Ovary (tissue), 10 donors: ENCODE measurements at places on chromosomes 4 and X. TPM values are rescaled to one million over a fixed set of nuclear protein-coding genes. Genes with fewer than 3 reads are reported as not detected.

DNA sequence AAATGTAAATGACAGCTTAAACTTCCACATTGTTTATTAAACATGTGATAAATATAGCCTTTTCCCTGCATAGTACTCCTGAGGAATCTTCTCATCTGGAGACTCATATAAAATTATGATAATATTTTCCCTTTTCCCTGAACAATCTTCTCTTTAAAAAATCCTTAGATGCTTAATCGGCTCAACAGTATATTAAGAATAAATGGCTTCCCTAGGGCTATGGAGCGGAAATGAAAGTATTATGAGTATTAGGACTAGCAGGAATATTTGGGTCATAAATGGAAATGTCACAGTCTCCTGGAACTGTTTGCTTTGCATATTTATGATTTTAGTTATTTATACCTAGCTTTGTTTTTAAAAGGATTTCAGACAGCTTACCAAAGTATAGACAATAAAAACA lies 200.7 kb upstream of the PDE5A start:
- no peak for DNase-seq

The CXCL8 gene
- 6.6 TPM for polyA plus RNA-seq

DNA sequence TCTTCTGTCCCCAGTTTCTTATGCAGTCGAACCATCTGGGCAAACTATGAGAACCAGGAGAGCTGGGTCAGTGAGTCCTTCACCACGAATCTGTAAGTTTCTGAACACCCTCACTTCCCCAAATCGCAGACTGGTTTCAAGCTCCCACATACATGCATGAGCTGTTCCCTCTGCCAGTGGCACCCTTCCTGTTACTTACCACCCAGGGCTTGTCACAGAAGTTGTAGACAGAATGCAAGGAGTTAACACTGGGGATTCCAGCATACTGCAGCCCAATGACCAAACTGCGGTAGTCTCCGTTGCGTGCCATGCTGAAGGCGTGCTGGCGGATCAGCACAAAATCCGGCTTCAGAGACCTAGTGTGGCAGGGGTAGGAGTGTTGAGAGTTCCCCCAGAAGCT lies 14.6 kb downstream of the SYN1 start:
- DNase-seq, result no peak

The OPN1MW2 gene
- polyA plus RNA-seq, result not detected

DNA sequence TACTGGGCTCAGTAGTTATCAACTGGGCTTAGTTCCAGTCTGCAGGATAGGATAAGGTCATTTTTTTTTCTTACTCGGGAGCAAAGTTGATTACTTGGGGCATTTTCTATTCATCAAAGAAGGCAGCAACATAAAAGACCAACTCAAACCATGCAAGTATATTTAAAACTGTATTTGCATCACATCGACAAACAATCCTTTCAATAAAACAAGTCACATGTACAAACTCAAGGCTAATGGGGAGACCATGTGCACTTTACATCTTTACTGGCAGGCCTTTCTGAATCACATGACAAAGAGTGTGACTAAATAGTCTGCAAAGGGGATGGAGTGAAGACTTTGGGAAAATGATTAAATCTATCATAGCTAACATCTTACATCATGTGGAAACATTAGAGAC lies 610.4 kb upstream of the BOD1L1 start:
- DNase-seq, result no peak

DNA sequence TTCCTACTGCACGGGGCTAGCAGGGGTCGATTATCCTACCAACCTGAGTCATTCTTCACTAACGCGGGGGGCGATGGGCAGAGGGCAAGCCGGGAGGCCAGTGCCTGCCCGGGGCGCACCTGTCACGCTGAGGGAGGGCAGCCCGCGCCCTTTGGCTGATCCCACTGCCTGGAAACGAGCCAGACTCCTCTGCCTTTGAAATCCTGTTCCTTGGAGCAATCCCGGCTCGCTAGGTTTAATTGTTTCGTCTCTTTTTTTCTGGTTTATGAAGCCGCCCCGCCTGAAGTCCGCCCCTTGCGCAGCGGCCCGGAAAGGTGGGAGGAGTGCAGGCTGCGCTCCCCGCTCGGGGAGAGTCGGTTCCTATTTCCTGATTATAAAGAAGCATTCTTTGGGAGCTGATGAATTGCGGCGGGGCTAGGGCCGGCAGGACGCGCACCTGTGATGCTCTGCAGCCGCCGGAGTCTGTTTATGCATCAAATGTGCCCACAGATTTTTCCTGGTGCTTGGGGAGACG lies 484.2 kb downstream of the BCOR start:
- peak; percentile 68 for DNase-seq

The HTRA3 gene
- 163 TPM for polyA plus RNA-seq

DNA sequence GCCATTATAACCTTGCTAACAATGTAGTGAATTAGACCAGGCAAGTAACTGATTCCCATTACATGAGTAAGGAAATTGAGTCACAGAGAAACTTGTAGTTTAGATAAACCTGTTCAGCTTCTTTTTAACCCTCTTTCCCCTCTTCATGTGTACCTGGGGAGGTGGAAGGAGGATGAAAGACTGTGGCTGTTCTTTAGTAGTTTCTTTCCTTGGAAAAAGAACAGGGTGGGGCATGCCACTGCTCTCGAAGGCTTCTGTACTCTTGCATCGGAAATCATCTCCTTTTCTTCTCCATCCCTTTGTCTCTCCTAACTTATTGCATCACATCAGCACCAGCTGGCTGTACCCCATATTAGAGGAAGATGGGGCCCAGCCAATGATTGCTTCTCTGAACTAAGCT lies 171.4 kb downstream of the PPARGC1A start:
- DNase-seq, result no peak

DNA sequence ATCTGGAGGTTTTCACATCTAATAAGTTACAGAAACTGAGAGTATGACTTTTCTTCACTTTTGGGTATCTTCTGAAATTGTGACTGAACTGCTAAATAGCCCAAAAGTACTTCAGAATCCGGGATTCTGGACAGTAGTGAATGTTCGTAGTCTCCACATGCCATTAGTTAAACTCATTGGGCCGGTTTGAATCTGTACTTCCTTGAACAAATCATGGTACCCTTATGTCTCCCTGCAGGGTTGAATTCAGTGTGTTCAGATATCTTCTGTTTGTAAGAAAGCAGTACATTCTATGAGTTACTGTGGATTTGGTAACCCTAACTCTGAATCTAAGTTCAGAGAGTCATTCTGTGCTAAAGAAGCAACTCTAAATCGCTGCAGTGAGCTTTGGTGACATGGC lies 33.6 kb downstream of the FAM193A start:
- no peak for DNase-seq

- no peak for DNase-seq
These were observed 6.3 kb downstream of the FMR1 start for GRCh38 chrX:147917700-147918695.

GRCh38 chrX:57137501-57137900 lies 304 bp upstream of the SPIN2A start:
- no peak for DNase-seq

The NSUN7 gene
- 2.0 TPM for polyA plus RNA-seq

DNA sequence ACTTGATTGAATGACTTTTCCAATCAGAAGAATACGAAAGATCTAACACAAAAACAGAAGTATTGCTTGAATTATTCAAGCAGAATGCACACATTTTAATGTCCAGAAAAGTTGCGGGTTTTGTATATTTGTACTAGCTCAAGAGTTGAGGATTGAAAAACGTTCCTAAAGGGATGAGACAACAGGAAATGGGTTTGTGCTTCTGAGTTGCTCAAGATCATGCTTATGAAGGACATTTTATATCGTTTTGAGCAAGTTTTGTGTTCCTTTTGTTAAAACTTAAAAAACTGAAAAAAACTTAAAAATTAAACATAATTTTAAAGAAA lies 353 bp upstream of the SMIM10 start:
- DNase-seq, result no peak

DNA sequence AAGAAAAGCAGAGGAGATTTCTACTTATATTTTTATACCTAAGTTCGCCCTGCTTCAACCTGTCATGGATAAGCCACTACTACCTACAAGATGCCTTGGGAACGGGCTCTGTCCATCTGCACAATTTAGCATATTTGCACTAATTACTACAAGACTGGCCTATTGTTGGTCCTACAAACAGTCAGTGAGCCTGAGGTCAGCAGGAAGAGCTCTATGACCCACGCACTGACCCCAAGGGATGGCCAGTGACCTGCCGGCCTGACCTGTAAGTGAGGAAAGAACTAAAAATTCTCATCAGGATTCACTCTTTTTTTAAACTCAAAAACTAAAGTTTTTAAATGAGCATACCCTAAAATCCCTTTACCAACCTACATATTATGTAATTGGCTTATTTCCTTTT lies 142.0 kb downstream of the COL25A1 start:
- no peak for DNase-seq

DNA sequence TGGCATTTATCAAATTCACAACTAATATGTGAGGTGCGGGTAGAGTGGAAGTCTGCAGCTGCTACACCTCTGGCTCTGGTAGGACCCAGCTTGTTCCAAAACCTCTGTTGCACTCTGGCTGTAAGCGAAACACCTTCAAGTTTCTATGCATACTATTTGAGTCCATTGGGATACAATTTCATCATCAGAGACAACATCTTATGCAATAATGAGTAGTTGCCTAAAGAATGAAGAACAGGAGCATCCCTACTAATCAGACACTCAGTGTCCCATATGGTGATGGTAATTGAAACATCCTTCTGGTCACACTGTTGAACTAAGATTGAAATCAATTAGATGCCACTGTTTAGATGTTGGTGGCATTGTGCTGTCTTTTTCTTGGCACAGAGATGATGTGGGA lies 178.4 kb downstream of the MGST2 start:
- DNase-seq, result no peak

DNA sequence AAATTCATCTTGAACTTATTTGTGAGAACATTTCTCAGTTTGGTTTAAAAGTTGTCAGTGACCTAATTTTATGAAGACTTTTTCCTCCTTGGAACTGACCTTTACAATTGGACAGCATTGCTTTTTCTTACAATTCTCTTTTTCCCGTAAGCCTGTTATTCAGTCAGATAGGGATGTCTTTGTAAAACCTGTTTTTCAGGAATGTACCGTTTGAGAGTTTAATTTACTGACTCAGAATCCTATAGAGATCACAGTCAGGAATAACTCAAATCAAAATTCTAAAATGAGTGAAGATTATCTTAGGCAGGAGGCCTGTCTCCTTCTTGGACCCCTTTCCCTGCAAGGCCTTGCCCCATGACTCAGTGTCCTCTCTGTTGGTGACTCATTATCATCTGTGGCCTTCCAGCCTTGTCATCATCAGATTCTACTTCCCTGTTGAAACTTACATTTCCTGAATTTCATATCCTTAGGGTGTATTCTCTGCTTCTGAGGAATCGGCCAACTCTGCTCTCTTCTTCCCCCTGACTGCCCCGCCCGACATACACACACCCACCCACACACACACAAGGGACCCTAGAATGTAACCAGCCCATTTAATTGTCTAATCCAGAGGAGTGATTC lies 99.8 kb downstream of the ARHGAP10 start:
- peak; percentile 57 for DNase-seq

The GAGE13 gene
- not detected for polyA plus RNA-seq

GRCh38 chr4:190020790-190021717 lies 6.0 kb downstream of the FRG2 start:
- DNase-seq, result peak; percentile 29

The SSX3 gene
- polyA plus RNA-seq, result not detected

DNA sequence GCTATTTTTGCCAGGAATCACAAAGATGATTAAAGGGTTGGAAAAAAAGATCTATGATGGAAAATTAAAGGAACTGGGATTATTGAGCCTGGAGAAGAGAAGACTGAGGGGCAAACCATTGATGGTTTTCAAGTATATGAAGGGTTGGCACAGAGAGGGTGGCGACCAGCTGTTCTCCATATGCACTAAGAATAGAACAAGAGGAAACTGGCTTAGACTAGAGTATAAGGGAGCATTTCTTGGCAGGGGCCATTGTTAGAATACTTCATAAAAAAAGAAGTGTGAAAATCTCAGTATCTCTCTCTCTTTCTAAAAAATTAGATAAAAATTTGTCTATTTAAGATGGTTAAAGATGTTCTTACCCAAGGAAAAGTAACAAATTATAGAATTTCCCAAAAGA lies 75.1 kb downstream of the NPNT start:
- no peak for DNase-seq

- no peak for DNase-seq
These were observed 332.2 kb downstream of the DHX15 start for GRCh38 chr4:24252121-24252520.
